ENCODE measurements at places on chromosomes 4 and X.

- no peak for DNase-seq
These were observed 7.6 kb upstream of the KLHL2 start for GRCh38 chr4:165199722-165200121.

- no peak for DNase-seq
These were observed 903.6 kb downstream of the STPG2 start for GRCh38 chr4:97239667-97239997.

- no peak for DNase-seq
These were observed 57.0 kb upstream of the RAP1GDS1 start for GRCh38 chr4:98204236-98204553.

- DNase-seq: no peak
These were observed 11.4 kb downstream of the FGD1 start for GRCh38 chrX:54484666-54485065.

- DNase-seq: no peak
These were observed 143.4 kb upstream of the WDR1 start for GRCh38 chr4:10259976-10260375.

DNA sequence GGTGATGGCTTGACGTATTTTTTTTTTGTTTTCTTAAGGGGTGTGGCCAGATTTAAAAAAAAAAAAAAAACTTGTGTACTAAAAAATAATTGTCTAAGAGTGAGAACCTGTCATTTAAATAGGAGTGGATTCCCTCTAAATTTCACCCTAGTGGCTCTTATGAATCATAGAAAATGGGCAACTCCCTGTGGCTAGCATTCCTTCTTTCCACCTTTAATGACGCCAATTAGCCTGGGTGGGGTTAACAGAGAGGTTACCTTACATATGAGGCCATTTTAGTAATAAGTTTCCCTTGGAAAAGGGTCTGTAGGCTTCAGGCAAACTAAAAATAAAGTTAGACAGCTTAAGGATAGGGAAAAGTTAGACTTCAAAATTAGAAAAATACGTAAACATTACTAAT, 223.5 kb upstream of the FAM241A start:
- no peak for DNase-seq

DNA sequence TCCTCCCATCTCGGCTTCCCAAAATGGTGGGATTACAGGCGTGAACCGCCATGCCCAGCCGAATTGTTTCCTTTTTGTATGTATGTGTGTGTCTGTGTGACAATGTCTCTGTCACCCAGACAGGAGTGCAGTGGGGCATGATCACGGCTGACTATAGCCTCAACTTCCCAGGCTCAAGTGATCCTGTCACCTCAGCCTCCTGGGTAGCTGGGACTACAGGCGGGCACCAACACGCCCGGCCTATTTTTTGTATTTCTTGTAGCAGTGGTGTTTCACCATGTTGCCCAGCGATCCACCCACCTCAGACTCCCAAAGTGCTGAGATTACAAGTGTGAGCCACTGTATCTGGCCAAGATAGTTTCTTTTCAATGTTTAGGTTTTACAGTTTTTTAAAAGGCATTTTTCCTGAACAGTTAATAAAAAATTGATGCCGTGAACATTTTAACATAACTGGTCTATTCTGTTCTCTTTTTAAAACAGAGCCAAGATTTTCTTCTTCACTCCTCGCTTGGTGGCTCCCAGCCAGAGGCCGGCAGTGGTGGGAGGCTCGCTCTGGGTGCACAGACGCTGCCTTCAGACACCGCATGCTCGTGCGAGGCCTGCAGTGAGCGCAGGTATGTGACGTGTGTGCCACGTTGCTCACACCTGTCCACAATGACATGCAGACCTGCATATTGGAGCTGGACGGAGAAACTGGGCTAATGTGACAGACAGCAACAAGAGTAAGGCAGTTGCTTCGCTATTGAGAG, 88.5 kb downstream of the FAM193A start:
- DNase-seq: no peak

DNA sequence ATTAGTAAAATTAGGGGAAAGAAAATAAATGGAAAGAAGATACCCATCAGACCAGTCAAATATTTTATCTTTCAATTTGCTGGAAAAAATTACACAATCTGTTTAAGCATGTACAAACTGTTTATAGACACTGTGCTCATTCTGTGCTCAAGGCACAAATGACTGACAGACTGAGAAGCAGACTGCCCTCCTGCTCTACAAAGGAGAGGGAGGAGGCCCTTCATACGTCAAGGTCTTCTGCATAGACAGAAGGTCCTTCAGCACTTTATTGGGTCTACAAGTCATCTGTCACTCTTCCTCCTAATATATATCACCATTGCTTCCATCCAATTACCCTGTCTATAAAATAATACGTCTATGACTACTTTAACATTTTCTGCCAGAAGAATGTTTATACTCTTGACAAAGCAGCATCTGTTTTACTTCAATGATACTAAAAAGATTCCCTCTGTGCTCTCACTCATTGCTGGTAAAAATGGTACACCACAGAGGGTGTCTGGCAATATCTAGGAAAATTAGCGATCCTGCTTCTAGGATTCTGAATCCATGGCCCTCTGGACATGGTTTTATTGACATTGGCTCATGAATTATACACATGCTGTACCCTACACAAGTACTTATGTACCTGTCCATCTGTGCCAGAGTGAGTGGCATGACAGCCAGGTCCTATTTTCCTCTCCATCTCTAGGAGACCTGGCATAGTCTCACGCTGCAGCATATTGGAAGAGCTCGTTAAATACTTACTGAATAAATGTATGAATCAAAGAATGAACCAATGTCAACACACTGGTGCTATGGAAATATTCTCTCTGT, 11.3 kb downstream of the SLC10A6 start:
- no peak for DNase-seq

DNA sequence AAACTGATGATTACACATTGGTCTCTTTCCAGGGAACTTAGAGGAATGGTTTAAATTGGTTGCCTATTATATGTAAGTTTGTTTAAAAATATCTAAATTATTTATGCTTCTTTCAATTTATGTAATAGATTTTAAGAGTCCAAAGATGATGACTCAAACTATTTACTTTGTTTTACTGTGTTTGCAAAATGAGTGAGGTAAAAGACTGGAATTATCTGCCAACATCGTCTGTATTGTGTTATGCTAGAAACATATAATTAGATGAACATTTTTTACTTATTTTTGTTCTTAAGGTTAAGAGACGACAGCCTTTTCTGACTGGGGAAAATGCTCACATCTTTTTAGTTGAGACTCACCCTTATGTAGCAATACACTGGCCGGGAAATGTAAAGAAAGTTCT, 51.1 kb upstream of the SYTL5 start:
- no peak for DNase-seq

GRCh38 chr4:57116245-57116644, 6.1 kb upstream of the IGFBP7 start:
- DNase-seq: no peak

- DNase-seq: no peak
These were observed 85.3 kb downstream of the RTL5 start for GRCh38 chrX:72046447-72046846.

DNA sequence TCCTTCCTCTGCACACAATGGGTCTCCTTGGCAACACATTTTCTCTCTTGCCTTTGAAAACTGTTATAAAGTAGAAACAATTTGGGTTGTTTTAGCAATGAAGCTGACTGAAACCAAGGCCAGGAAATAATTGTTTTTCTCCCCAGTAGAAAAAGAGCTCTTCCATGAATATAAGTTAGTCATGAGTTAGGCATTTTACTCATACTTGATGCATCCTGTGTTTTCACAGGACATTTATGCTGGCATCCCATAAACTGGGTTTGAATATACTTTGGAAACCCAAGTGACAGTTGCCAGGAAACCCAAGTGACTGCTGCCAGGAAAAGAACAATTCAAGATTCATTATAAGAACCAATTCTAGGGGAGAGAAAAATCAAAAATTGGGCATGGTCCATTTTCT, 128.6 kb upstream of the NPY2R start:
- DNase-seq: no peak

GRCh38 chr4:101886826-101887225, 96.3 kb downstream of the BANK1 start:
- DNase-seq: no peak

- no peak for DNase-seq
These were observed 90.3 kb downstream of the ATP11C start for GRCh38 chrX:139842326-139843185.

DNA sequence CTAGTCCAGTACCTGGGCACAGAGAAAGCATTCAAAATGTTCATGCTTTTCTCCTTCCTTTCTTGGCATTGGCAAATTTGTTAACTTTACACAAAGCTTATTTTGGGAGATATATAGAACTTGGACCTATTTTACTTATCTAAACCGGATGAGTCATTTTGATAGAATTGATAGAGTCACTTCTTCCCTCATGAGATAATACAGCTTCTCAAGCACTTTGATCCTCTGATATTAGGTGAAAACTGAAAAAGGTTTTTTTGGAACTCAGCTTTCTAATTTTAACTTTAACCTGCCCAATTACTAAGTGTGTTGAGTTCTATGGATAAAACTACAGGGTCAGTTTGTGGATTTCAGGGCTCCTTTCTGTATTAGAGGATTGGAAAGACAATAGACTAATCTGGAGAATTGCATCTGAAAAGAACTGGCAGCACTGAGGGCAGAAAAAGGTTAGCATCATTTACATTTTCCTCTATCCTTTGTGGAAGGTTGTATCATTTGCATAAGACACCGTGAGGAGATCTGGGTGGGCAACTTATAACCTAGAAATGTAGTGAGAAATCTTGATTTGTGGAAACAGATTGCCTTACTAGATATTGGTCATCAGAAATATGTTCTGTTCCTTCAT, 2.4 kb downstream of the WDR44 start:
- no peak for DNase-seq

GRCh38 chr4:1055721-1056590, 44.5 kb downstream of the FGFRL1 start:
- DNase-seq: no peak

DNA sequence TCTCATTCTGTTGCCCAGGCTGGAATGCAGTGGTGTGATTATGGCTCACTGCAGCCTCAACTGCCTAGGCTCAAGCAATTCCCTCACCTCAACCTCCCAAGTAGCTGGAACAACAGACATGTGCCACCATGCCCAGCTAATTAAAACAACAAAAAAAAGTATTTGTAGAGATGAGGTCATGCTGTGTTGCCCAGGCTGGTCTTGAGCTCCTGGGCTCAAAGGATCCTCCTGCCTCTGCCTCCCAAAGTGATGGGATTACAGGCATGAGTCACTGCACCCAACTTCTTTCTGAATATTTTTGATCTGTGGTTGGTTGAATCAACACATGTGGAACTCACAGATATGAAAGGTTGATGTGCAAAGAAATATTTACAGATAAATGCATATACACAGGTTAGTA, 18.5 kb upstream of the SEPTIN11 start:
- no peak for DNase-seq

DNA sequence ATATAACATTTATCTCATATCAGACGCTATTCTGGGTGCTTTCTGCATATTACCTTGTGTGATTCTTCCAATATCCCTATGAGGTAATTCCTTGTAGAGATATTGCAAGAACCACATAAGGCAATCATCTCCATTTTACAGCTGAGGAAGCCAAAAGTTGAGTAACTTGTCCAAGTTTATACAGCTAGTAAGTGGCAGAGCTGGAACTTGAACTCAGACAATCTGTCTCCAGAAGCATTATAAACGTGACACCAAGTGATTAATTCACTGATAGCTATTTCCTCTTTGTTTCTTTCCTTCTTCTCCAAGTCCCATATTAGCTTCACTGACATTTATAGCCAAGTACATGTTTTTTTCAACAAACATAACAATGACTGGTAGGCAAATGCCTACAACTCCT, 7.3 kb downstream of the EMCN start:
- DNase-seq: no peak

DNA sequence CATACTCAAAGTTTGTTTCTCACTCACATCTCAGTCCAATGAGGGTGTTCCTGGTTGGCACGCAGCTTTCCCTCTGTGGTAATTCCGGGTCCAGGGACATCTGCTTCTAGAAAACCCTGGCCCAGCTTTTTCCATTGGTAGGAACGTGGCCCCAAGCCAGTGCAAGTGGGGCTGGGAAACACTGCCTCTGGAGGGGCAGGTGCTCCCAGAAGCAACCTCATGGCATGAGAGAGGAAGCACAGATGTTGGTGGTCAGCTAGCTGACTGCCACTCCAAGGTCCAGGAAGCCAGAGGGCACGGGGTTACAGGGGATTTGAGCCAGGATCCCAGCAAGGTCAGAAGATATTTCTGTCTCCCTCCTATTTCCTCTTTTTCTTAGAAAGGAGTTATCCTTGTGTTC, 47.5 kb downstream of the DCTD start:
- DNase-seq: no peak

DNA sequence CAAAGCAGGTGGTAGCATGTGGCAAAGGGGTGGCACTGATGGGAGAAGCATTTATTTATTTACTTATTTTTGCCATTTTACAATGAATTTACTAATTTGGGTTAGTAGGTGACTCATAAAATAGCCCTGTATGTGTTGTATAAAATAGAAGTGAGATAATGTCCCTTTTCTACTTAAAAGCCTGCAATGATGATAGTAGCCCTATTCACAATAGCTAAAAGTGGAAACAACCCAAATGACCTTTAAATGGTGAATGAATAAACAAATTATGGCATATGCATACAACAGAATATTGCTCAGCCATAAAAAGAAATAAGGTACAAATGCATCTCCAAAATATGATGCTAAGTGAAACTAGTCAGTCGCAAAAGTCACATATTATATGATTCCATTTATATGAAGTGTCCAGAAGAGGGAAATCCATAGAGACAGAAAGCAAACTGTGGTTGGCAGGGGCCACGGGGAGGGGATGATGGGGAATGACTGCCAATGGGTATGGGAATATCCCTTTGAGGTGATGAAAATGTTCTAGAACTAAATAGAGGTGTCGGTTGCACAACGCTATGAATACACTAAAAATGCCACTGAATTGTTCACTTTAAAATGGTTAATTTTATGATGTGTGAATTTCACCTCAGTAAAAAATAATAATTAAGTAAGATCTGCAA, 35.8 kb upstream of the FAM9C start:
- no peak for DNase-seq

- DNase-seq: no peak
These were observed 16.6 kb downstream of the SMPX start for GRCh38 chrX:21741364-21741763.

DNA sequence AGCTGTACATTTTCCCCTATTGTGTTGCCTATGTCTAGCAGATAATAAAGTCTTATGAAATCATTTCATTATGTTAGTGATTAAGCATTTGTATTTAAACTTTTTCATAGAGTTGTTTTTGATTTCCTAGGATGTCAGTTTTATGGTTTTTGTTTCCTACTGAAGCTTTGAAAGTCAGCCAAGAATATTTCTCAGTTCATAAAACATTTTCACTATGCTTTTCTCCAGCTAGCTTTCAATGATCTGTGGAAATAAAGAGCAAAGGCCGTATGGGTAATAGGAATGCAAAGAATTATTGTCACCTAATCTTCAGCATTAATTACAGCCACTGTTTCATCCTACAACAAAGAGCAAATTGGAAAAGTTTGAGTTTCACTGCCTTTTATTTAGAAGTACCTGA, 145.7 kb upstream of the NUDT6 start:
- no peak for DNase-seq

Measured in Caki2 (cell line).